ENCODE measurements at places on chromosomes 2 and 18.

GRCh38 chr18:66440433-66440832 is 163.5 kb downstream of the CDH19 start:
- no peak for DNase-seq
- no peaks in the 10 kb centered on the region for H3K27me3 ChIP-seq
- H3K4me3 ChIP-seq: no peak overlapping the region
- no peaks in the 10 kb centered on the region for H3K36me3 ChIP-seq

GRCh38 chr2:128514555-128514955 is 195.9 kb upstream of the HS6ST1 start:
- no peak overlapping the region for H3K27ac ChIP-seq
- H3K27me3 ChIP-seq: peaks cover 10% of the 10 kb centered on the region
- peaks cover 13% of the 10 kb centered on the region for H3K4me1 ChIP-seq
- no peaks in the 10 kb centered on the region for H3K36me3 ChIP-seq

- H3K4me1 ChIP-seq: no peaks in the 10 kb centered on the region
- no peaks in the 10 kb centered on the region for H3K27me3 ChIP-seq
- no peaks in the 10 kb centered on the region for H3K36me3 ChIP-seq
- no peak for DNase-seq
- no peak overlapping the region for H3K27ac ChIP-seq
These were observed 167.9 kb downstream of the HRH4 start for GRCh38 chr18:24628326-24628725.

DNA sequence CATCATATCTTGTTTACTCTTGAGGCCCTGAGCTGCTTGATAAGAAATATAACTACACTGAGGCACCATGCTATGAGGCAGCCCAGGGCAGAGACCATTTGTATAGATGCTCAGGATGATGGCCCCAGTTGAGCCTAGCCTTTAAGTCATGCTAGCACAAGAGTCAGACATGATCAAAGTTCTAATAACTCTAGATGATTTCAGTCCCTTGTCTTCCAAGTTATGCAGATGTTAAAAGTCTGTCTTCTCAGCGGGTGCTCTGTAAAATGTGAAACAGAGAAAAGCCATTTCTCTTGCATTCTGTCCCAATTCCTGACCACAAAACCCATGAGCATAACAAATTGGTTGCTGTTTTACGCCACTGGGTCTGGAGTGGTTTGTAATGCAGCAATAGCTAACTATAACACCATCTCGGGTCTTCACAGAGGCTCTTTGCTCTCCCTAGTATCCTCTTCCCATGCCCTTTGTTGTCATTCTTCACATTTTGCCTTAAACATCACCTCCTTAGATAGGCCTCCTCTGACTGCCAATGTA is 49.6 kb downstream of the NXPH2 start:
- no peak overlapping the region for H3K4me3 ChIP-seq
- H3K27me3 ChIP-seq: peaks cover 3% of the 10 kb centered on the region
- no peak overlapping the region for H3K27ac ChIP-seq
- H3K4me1 ChIP-seq: no peaks in the 10 kb centered on the region
- H3K36me3 ChIP-seq: no peaks in the 10 kb centered on the region

- no peak overlapping the region for H3K27ac ChIP-seq
- no peak for DNase-seq
- peaks cover 34% of the 10 kb centered on the region for H3K4me1 ChIP-seq
- peaks cover 42% of the 10 kb centered on the region for H3K36me3 ChIP-seq
- no peaks in the 10 kb centered on the region for H3K27me3 ChIP-seq
These were observed 31.2 kb downstream of the SMAD2 start for GRCh38 chr18:47899107-47899840.

- H3K36me3 ChIP-seq: no peaks in the 10 kb centered on the region
- H3K27ac ChIP-seq: no peak overlapping the region
- no peak for DNase-seq
- H3K4me3 ChIP-seq: no peak overlapping the region
- no peaks in the 10 kb centered on the region for H3K4me1 ChIP-seq
These were observed 171.8 kb upstream of the KLHL29 start for GRCh38 chr2:23213196-23213595.

DNA sequence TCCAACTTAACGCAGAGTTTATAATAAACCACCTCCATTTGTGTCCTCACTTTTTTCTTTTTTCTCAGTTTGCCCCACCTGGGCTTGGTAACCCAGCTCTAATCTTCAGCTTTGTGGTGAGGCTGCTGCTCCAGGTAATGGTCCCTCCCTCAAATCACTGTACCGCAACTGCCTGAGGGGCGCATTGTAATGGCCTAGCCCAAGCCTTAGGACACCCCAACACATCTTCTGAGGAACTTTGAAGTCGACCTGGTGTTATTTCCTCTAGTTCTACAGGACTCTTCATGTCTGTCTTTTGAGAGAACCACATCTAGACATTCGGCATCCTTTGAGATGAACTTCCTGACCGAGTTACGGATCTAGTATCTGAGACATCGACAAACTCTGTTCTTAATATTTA is 99.7 kb downstream of the PLEKHM3 start:
- peaks cover 16% of the 10 kb centered on the region for H3K4me1 ChIP-seq
- peak overlapping the region; percentile 69 for H3K27ac ChIP-seq
- H3K4me3 ChIP-seq: no peak overlapping the region
- no peak for DNase-seq
- no peaks in the 10 kb centered on the region for H3K36me3 ChIP-seq

GRCh38 chr2:9057939-9058761 is 54.7 kb upstream of the MBOAT2 start:
- peak; percentile 74 for DNase-seq
- H3K36me3 ChIP-seq: peaks cover 5% of the 10 kb centered on the region
- H3K4me1 ChIP-seq: peaks cover 41% of the 10 kb centered on the region
- peak overlapping the region; percentile 76 for H3K27ac ChIP-seq

- H3K36me3 ChIP-seq: peaks cover 3% of the 10 kb centered on the region
- no peak overlapping the region for H3K27ac ChIP-seq
- no peak overlapping the region for H3K4me3 ChIP-seq
- peaks cover 34% of the 10 kb centered on the region for H3K4me1 ChIP-seq
- no peaks in the 10 kb centered on the region for H3K27me3 ChIP-seq
- DNase-seq: no peak
These were observed 26.7 kb downstream of the LYPD6 start for GRCh38 chr2:149357058-149357457.

DNA sequence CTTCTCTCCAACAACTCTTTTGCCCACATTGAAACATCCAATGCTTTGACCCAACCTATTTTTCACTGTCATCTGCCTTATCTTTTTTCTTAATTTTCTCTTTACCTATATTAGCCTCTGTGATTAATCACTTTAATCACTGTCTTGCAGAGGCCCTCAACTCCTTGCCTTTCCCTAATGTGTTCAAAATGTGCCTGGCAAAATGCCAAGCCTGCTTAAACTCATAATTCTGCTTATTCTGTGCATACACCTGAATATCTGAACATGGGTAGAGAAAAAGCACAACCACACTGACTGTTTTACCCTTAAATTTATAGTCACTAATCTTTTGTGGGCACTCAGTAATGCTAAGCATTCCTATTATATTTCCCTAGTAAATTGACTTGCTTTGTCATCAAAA is 63.0 kb upstream of the GALNT13 start:
- H3K27me3 ChIP-seq: no peaks in the 10 kb centered on the region
- no peaks in the 10 kb centered on the region for H3K36me3 ChIP-seq
- H3K4me3 ChIP-seq: no peak overlapping the region
- no peaks in the 10 kb centered on the region for H3K4me1 ChIP-seq
- DNase-seq: no peak

- peaks cover 48% of the 10 kb centered on the region for H3K36me3 ChIP-seq
- H3K4me3 ChIP-seq: peak overlapping the region; percentile 66
- DNase-seq: peak; percentile 61
- peak overlapping the region; percentile 84 for H3K27ac ChIP-seq
These were observed 10.8 kb downstream of the RFX8 start for GRCh38 chr2:101463911-101464641.

DNA sequence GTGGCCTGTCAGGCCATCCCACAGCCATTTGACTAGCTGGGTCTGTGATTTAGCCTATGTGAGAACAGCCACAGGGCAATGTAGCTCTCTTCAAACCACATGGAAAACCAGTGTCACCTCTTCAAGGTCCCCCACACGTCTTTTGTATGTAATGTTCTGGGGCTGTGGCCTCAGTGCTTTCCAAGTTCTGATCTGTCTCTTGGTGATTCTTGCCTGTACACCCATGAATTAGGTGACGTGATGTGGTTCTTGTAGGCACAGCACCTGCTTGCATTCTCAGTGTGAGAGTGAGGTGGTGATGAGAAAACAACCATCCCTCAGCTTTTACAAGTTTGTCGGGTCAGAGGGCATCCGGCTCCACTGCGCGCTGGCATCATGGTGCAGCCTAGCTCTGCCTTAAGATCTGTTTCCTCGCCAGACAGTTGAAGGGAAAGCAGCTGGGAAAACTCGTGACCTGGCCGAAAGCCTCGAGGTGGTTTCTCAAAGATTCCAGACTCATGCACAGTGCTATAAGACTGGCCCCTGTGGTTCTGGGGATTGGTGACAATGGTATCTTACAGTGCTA is 125.8 kb downstream of the TANC1 start:
- peaks cover 16% of the 10 kb centered on the region for H3K36me3 ChIP-seq
- peaks cover 2% of the 10 kb centered on the region for H3K27me3 ChIP-seq
- H3K4me3 ChIP-seq: peak overlapping the region; percentile 28
- H3K27ac ChIP-seq: peak overlapping the region; percentile 79

DNA sequence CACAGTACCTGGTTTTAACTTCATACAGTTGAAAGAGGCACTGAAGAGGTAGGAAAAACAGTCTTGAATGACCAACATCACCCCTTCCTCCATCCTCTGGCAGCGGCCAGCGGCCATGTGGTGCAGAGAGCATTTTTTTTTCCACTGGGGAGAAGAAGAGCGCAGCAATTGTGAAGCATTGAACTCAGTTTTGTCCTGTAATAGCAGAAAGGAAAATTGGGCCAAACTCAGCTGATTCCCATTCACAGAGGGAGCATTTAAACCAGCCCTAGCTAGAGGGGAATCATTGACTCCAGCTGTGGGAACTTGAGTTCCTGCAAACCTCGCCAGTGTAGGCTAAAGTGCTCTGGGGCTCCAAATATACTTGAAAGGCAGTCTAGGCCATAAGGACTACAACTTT is 316.6 kb upstream of the CHST9 start:
- H3K27ac ChIP-seq: no peak overlapping the region
- DNase-seq: no peak
- H3K4me1 ChIP-seq: no peaks in the 10 kb centered on the region
- no peak overlapping the region for H3K4me3 ChIP-seq

DNA sequence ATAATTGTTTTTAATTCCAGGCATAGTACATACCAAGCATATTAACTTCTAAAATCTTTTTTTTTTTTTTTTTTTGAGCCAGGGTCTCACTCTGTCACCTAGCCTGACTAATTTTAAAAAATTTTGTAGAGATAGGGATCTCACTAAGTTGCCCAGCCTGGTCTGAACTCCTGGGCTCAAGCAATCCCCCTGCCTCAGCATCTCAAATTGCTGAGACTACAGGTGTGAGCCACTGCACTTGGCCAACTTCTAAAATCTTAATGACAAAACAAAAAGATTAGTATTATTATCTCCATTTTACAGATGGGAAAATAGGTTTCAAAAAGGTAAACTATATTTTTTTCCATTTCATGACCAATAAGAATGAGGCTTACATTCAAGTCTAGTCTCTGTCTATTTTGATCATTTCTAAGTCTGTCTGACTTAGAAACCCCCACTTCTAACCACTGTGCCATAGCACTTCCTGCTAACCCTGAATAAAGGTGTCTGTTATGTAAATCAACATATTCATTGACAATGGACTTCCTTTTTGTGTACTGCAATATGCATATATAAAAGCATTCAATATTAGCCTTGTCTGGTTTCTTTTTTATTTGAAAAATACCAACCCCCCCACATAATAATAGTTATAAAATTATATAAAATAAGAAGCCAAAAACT is 28.7 kb upstream of the ZEB2 start:
- no peak overlapping the region for H3K27ac ChIP-seq
- no peaks in the 10 kb centered on the region for H3K36me3 ChIP-seq
- peaks cover 38% of the 10 kb centered on the region for H3K4me1 ChIP-seq
- no peak for DNase-seq
- no peak overlapping the region for H3K4me3 ChIP-seq

DNA sequence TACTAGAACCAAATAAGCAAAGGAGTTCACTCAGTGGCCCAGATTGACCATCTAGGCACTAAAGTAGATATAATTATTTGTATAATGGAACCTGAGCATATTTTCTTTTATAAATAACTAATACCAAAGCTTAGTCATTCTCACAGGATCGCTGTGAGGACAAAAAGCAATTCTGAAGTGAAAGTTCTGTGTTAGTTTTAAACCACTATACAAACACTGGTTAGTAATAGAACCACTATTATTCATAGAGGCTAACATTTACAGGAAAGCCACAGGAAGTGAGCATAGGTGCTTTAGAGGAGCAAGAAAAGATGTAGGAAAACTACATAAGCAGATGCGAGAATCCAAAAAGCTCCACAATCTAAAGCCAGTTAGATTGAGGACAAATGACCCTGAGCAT is 364.7 kb downstream of the XIRP2 start:
- H3K36me3 ChIP-seq: no peaks in the 10 kb centered on the region
- H3K27me3 ChIP-seq: peaks cover 4% of the 10 kb centered on the region
- no peak overlapping the region for H3K27ac ChIP-seq
- no peak for DNase-seq
- no peaks in the 10 kb centered on the region for H3K4me1 ChIP-seq

GRCh38 chr18:49621301-49621700 is 59.4 kb downstream of the LIPG start:
- H3K27me3 ChIP-seq: peaks cover 39% of the 10 kb centered on the region
- DNase-seq: no peak
- H3K27ac ChIP-seq: no peak overlapping the region
- no peak overlapping the region for H3K4me3 ChIP-seq

DNA sequence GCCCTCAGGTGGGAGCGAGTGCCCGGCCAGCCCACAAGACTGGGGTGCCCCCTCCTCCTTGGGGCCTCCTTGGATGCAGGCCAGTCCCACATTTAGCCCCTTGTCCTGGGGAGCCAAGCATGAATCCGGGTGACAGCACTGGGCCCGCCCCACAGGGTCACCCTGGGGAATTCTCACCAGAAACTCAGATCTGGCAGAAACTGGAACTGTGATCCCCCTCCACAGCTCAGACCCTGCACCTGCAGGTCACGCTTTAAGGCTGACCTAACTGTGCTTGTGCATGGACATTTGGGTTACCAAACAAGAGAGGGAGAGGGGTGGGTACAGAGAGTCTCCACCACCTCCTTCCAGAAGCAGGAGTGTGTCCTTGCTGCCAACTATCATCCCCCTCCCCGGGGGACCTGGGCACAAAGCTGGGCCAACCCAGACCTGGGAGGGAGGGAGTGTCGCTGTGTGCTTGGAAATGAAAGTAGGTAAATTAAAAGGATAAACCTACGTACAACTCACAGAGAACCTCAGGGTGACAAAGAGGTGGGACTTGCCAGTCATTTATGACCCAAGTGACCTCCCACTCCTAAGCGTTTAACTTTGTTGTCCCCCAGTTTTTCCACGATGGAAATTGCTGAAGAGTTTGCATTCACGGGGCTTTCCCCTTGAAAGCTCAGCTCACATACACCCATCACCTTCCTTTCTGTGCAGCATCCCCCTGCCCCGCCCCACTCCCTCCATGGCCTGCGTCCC is 9.1 kb downstream of the ITM2C start:
- H3K36me3 ChIP-seq: no peaks in the 10 kb centered on the region
- no peak overlapping the region for H3K4me3 ChIP-seq
- H3K4me1 ChIP-seq: no peaks in the 10 kb centered on the region
- no peak for DNase-seq
- no peak overlapping the region for H3K27ac ChIP-seq

DNA sequence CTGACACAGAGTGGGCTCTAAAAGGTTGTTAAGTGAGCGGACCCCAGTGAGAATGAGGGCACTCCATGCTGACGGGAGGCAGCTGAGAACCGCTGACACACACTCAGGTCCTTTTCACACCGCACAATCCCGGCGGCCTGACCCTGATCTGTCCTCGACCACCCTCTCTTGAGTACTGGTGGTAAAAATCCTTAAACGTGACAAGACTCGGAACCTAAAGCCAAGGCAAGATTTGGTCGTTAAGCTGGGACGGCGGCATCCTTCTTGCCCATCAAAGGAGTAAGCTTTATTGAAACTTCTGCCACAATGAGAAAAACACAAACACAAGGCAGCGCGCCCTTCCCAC is 569 bp downstream of the TMX3 start:
- H3K36me3 ChIP-seq: peaks cover 28% of the 10 kb centered on the region
- H3K27ac ChIP-seq: peak overlapping the region; percentile 87
- DNase-seq: no peak
